Hepatic stellate cell (primary cell): ENCODE measurements at places on chromosomes 5 and 9.

DNA sequence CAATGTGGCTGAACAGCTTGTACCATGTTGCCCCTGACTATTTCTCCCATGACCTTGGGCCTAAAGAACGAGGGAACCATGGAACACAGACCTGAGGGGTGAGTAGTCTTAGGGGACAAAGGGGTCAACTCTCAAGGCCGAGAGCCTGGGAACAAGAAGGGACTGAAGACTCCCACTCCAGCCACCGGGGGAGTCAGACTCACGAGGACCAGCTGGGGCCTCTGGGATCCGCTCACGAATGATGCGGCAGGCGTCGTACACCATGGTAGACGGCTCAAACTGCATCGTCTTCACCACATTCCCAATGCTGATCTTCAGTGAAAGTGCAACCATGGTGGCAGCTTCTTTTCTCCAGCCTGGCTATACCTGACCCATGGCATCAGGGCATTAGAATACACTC is 6.6 kb downstream of the TLN1 start:
- DNase-seq = no peak

DNA sequence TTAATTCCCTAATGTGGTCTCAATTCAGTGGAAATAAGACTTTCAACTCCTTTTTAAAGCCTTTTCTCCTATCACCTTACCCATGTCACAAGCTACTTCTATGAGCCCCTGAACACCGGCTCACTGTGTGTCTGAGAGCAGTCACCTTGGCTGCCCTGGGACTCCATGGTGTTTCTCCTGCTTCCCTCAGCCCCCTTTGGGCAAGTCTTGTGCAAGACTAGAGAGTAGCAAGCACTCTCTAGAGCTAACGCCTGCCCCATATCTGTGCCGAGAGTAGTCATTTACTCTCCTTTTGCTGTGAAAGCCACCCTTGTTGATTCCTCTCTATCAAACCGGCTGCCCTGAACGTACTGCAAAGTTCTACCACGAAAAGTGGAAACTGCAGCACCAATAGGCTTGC is 77.9 kb upstream of the DAB2 start:
- DNase-seq = no peak

DNA sequence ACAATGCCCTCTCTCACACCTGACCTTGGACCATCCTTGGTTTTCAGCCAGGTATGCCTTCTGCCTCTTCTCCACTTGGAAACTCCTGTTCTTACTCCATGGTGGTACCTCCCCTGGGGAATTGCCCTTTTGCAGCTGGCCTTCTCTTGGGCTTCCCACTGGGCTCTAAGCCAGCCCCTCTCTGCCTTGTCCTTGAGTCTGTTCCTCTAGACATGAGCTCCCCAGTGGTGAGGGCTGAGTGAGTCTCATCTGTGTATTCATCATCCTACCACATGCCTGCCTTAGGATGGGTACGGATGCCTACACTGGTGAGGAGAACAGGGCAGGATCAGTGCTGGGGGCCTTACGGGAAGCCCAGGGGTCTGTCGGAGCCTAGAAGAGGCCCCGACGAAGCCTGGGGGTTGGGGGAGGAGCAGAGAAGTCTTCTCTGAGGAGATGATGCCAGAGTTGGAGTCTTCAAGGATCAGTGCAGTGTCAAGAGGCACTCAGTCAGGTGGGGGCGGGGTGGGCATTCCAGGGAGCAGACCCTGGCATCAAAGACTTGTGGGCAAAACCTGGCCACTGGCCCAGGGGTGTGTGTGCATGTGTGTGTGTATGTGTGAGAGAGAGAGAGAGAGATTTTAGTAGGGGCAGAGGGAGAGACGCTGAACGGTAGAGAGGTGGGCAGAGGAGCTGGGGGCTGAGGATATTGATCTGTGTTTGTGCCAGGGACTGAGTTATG is 5.2 kb upstream of the CRB2 start:
- DNase-seq = no peak

DNA sequence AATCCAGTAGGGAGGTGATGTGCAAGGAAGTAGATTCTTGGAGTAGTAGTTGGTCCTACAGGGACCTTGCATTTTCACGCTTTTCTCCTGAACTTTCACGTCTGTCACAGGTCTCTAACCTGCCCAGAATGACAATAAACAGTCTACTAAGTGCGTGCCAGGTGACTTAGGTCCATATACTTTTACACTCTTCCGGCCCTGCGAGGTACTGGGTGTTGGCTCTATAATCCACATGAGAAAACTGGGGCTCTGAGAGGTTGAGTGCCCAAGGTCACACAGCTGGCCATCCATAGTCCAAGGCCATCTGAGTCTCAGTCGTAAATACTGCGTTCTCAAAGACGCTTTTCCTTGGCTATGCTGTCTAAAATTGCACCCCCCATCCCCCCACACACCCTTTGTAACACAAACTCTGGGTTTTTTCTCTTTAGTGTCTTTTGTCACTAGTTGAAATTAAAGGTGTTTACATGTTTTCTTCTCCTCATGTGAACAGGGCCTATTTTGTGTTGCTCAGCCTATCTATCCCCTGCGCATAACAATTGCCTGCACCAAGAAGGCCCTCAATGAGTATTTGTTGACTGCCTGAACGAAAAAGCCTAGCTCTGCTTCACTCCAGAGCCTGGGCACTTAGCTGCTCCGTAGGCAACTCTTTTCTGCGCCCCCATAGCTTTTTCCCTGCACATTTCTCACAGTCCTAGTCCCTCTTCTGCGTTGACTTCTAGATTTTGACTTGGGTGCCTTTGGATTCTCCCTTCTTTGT is 943 bp downstream of the SFXN1 start:
- DNase-seq = no peak

DNA sequence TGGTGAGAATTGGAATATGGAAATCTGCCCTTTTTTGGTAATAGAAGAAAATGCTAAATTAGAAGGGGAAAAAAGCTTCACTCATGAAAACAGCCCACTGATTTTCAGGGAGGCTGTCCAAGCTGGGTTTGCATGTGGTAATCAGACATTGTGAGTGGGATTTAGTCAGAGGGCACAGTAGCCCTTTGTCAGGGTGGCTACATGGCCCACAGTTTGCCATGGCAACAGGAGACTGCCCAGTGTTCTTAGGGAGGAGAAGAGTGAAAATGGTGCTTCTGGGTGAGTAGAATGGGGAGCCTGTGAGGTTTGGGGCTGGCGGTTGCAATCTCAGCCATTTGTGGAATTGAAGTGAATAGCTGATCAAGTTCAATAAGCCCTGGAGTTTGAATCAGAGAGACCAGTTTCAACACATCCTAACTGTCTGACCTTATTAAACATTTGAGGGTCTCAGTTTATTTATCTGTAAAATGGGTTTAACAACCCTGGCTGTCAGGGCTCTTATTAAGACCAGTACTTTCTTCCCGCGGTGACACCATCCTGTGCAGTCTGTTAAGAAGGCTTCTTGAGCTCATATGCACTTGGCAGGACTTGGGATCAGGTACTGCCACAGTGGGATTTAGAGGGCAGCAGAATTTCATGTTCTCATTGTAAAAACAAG is 107.6 kb upstream of the TNC start:
- DNase-seq = no peak

- DNase-seq = no peak
Measured at GRCh38 chr9:117464941-117465616, 50.2 kb upstream of the ASTN2 start.

- DNase-seq = no peak
Measured at GRCh38 chr9:95060916-95061315, 256.6 kb downstream of the FANCC start.

DNA sequence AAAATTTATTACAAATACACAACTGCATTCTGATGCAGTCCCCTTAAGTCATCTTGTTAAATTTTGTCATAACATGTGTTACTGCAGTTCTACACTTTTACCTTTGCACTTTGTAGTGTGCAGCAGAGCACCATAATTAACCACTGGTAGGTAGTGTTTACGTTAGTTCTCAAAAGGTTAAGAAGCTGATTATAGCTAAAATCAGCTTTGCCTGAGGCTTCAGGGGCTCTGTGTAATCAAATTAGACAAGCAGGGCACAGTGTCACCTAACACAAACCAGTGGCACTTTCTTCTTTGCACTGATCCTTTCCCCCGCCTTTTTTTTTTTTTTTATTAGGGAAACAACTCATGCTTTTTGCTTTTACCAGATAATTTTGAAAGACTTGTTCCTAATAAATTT is 26.1 kb downstream of the POU5F2 start:
- no peak for DNase-seq
